Fibroblast of skin of abdomen (primary cell): ENCODE measurements at places on chromosomes 11 and 22.
A peak's percentile ranks its signal among the peaks of the same experiment; 100 is the strongest.

DNA sequence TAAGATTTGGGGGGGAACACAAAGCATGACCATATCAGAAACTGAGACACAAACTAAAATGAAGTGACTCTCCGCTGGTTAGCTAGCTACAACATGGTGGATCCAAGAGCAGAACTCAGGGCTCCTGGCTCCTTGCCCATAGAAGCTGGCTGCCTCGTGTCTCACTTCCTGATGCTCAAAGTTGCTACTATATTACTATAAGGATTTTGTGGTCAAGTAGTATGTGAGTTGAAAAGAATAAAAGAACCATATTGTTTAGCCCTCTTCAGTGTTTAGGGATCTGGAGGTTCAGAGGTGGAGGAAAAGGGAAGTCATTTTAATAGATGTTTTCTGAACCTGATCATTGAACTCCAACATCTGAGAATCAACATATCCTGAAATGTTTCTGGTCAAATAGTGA is 16.9 kb upstream of the SIK2 start:
- DNase-seq, result peak; percentile 91

DNA sequence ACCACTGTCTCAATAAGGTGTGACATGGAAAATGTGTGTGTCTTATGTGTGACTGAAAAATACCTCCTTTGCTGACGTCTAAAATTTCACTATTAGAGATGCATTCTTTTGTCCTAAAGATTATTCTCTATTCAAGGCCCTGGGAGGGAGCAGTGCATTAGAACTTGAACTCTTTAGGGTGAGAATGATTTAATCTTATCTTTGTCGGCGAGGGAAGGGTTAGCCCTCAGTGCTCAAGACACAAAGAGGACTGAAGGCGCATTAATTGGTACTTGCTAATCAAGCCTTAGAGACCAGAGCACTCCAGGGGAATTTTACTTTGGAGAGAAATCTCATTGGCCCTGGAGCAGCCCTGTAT is 29.8 kb upstream of the PLET1 start:
- DNase-seq, result no peak

DNA sequence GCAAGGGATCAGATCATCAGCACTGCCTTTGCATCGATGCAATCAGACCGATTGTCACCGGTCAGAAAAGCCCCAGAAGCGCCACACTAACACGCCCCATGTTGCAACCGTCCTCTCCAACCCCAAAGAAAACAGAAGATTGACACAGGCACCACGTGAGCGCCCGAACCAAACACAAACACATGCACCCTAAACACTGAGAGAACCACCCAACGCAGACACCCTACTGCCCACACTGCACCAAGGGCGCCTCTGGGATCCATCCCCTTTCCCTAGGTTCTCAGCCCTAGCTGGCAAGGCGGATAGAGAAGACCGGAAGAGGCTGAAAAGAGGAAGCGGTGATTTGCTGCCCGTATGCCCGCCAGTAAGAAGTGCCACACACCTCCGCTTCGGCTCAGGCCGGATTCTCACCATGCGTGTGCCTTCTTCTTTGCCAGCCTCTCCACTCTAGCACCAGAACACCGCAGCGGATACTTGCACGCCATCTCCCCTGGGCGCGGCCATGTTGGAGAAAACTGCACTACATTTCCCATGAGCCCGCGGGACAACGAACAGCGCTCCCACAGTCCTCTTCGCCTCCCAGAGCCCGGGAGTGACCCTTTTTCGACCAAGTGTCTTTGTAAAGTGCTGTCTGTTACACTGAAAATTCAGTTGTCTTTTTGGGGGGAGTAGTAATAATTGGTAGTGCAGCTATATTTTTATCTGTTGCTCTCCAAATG is at the start of gene ALKBH8:
ALKBH8 (minus strand) TSS at position 517 of the 719 bp plus-strand sequence. CDS start 4,842 bp downstream, outside the sequence.
- DNase-seq, result peak; percentile 59

GRCh38 chr11:35274909-35275785 is 136.2 kb downstream of the CD44 start:
- no peak for DNase-seq

- DNase-seq, result peak; percentile 74
Measured at GRCh38 chr11:68038718-68039525, at the start of gene TCIRG1. Gene TCIRG1 (plus strand): TSS chr11:68039025. CDS start chr11:68041272, 2,247 bp downstream.

DNA sequence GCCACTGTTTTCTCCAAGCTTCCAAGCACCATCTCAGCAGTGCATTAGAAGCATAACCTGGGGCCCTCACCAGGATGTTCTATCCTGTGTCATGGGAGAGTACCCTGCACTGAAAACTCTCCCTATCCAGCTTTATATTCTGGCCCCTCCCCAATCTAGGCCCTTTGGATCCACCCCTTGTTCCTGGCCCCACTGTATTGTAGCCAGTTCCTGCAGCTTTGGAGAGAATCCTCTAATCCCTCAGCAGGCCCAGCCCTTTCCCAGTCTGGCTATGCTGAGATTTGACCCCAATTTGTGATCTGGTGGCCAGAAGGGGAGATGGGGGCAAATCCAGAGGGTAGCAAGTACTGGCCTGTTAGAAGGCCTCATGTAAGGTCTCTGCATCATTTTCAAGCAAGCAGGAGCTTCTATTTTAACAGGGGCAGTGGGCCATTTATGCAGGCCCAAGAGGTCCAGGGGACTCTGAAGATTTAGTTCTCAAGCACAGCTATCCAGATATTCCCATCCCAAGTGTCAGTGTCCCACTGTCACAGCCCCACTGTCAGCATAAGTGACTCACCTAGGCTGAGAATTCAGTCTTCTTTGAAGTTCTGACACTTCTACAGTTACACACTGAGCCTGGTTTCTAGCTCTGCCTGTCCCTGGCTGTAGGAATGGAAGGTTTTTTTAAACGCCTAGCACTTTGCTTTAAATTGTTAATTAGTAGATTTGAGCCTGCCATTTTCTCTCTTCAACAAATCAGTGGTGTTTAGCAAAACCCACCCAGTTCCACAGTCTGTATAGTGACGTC is 589.5 kb upstream of the CADM1 start:
- no peak for DNase-seq

DNA sequence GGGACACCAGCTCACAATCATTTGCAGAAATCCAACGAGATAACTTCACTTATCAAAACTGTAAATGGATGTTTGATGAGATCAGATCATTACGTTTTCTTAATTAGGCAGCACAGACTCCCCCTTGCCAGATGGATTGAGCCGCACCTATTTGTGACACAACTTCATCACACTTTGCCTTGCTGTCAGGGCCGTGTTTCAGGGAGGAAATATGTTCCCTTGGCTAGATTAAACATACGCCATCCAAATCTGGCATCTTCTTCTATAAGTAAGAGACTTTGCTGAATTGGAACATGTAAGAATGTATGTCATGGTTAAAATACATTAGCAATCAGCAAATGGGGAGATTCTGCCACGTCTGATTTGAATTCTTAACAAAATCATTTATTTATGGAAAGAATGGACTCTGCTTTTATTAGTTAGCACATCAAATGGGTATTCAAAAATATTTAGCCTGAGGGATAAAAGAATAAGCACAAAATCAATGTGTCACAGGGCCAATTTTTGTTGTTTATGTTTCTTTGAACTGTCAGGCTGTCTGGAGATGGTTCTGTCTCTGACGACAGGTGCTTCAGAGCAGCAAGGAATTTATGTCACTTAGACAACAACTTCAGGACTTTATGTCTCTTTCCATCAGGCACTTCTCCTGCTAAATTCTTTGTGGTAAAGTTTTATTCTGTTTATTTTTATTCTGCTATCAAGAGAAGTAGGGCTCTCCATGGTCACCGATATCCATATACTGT is 326.1 kb upstream of the NCAM1 start:
- no peak for DNase-seq

DNA sequence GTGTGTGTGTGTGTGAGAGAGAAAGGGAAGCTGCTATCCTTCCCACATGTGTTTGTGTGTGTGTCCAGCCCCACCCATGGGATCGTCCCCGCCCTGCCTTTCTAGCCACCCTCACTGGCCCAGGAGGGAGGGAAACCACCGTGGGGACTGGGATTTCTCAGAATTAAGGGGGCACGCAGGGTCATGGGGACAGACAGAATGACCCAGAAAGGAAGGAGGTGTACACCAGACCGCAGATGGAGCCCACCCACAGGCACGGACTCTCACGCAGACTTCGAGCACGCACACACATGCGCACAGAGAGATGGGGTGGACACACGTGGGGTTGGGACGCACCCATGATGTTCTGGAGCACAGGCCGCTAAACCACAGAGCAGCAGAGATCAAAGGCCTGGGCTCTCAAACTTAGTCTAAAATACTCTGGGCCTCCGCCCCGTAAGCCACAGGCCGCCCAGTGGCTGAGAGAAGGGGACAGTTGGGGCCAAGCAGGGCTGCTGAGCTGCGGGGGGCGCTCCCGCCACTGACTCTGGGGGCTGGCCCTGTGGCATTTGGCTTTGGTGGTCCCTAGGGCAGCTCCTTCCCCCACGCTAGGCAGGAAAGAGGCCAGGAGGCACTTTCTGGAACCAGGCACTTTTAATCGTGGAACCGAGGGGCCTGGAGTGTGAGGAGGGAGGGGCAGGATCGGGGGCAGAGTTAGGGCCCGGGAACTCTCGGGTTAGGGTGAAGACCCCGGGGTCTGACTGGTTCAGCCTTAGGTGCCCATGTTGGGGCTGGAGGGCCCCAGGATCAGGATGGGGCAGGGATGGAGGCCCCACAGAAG is 1.5 kb downstream of the IFITM5 start:
- DNase-seq, result peak; percentile 31

GRCh38 chr11:111423250-111423615 is 44.2 kb upstream of the POU2AF1 start:
- no peak for DNase-seq
